Activated CD4-positive, alpha-beta T cell treated with anti-CD3 and anti-CD28 coated beads, Interleukin-2, amount 50 U/mL, for 4 hours (primary cell): ENCODE measurements at places on chromosomes 1 and 21.

DNA sequence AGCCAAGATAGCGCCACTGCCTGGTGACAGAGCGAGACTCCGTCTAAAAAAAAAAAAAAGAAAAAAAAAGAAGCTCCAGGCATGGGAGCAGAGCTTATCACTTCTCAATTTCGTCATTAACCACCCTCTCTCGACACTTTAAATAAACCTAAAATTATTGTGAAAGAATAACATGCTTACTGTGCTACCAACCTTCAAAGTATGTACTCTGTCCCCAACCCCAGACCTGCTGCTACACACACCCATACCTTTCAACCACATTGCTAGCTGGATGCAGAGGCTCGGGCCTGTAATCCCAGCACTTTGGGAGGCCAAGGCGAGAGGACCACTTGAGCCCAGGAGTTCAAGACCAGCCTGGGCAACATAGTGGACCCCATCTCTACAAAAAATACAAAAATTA is 38.7 kb downstream of the GNPAT start:
- DNase-seq: no peak

DNA sequence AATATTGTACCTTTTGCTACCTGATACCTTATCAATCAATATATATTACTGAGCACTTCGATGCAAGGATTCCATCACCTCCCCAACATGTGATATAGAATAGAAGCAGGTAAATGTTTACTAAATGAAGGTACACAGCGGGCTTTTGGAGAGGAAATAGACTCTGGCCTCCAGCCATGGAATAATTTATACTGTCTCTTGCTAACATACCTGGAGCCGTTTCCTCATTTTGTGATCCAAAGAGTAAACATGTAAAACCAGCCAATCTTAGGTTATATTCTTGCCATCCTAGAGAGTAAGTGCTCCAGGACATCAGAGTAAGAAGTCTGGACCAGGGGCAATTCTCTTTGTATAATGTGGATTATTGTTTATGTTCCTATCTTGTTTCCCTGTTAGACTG is 39.4 kb downstream of the NDUFS5 start:
- DNase-seq: no peak

GRCh38 chr1:108601708-108602410 is 42.0 kb downstream of the EEIG2 start:
- no peak for DNase-seq

GRCh38 chr1:77036560-77036959 is 169.3 kb downstream of the ST6GALNAC5 start:
- no peak for DNase-seq

DNA sequence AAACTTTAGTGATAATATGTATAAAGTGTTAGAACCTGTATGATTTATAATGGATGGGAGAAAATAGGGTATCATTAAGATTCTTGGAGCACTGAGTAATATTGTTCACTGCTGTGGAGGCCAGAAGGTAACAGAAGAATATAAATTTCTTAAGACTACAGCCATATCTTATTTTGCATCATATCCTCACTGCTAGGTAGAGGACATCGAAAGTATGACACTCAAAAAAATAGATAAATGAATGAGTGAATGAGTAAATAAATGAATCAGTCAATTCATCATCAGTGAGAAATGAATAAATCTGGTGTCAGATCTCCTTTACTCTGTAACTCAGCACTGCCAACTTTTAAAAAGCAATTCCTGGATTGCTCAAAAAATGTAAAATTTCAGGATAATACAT is 33.2 kb downstream of the RGS13 start:
- DNase-seq: no peak

GRCh38 chr1:226674892-226675714 is 64.0 kb downstream of the ITPKB start:
- peak; percentile 60 for DNase-seq

DNA sequence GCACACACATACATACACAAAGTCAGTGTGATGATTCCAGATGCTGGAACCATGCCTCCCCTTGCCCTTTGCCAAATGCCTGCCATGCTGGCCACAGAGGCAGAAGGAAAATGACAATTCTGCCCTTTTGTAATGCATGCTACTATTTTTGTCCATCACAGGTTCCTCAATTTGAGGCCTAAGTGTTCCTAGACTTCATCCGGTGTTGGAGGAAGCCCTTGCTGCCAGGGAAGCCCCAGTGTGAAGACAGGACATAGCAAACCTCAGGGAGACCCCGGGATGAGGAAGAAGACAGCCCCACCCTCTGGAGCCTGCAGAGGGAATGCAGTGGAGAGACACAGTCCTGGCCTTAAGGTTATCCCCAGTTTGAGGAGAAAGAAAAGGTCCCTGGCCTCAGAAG is 14.4 kb downstream of the PRR9 start:
- DNase-seq: no peak

GRCh38 chr1:42335050-42335808 is at the start of gene FOXJ3:
Gene FOXJ3 (minus strand): TSS chr1:42335235. CDS start chr1:42311093, 24,142 bp downstream.
- DNase-seq: peak; percentile 91

DNA sequence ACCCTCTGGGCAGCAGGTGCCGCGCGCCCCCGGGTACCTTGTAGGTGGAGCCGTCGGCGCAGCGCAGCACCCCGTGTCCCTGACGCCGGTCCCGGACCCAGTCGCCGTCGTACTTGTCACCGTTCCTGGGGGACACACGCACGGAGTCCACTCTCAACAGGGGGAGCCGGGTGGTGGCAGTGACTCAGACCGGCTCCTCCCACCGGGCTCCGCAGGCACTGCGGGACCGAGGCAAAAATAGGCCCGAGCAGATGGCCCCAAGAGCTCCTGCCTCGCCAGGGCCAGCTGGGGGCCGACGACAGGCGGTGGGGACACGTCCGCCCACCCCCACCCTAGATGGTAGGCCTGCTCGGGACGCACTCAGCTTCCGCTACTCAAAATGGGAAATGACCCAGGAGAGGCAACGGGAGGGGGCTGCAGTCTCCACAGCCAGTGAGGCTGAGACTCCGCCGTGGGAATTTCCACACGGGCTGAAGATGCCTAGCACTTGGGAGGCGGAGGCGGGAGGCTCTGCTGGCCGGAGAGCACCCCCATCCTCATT is 6.3 kb downstream of the MORN1 start:
- DNase-seq: no peak

GRCh38 chr1:226107471-226108460 is 45.2 kb downstream of the H3-3A start:
- DNase-seq: no peak
